MCF 10A (cell line): ENCODE measurements at places on chromosomes 3 and 15. TPM values are rescaled to one million over a fixed set of nuclear protein-coding genes. Genes with fewer than 3 reads are reported as not detected.

XCR1 gene
- not detected in 2 replicates for total RNA-seq

ZNF710 gene
- 27.3 and 32.2 TPM in 2 replicates for total RNA-seq

C2CD4A gene
- total RNA-seq: 0.16 TPM in 1 of 2 replicates, not detected in the other

CTXN2 gene
- total RNA-seq: not detected in 2 replicates

DENND4A gene
- total RNA-seq: 16.9 and 18.1 TPM in 2 replicates

SLCO3A1 gene
- total RNA-seq: 10.1 and 11.9 TPM in 2 replicates

THAP10 gene
- 4.0 and 5.7 TPM in 2 replicates for total RNA-seq

PAK6 gene
- total RNA-seq: 9.3 and 9.5 TPM in 2 replicates

SLC22A13 gene
- total RNA-seq: 1.7 and 1.9 TPM in 2 replicates

PIGB gene
- total RNA-seq: 16.2 and 22.2 TPM in 2 replicates

CHRD gene
- total RNA-seq: not detected in 2 replicates

BLM gene
- 2.8 and 5.2 TPM in 2 replicates for total RNA-seq

CELSR3 gene
- 17.6 and 21.5 TPM in 2 replicates for total RNA-seq

CLEC3B gene
- total RNA-seq: not detected in 2 replicates

CCDC39 gene
- not detected in 2 replicates for total RNA-seq

SLC27A2 gene
- 0.64 and 0.84 TPM in 2 replicates for total RNA-seq

TTC21A gene
- total RNA-seq: 2.1 and 5.4 TPM in 2 replicates

ZIC1 gene
- not detected in 2 replicates for total RNA-seq

TMIE gene
- 0.26 and 1.0 TPM in 2 replicates for total RNA-seq

GATM gene
- 0.54 and 1.6 TPM in 2 replicates for total RNA-seq

CD200R1L gene
- total RNA-seq: not detected in 2 replicates

DLL4 gene
- total RNA-seq: 0.10 TPM in 1 of 2 replicates, not detected in the other

B3GNT5 gene
- 80.1 and 104 TPM in 2 replicates for total RNA-seq

MAGEL2 gene
- not detected in 2 replicates for total RNA-seq

ALG1L2 gene
- not detected in 2 replicates for total RNA-seq

DNAH1 gene
- 3.0 and 7.6 TPM in 2 replicates for total RNA-seq

COLQ gene
- 0.44 and 1.4 TPM in 2 replicates for total RNA-seq

DHX30 gene
- 80.5 and 86.2 TPM in 2 replicates for total RNA-seq

GOLGA6A gene
- not detected in 2 replicates for total RNA-seq

LRRN1 gene
- total RNA-seq: 1.2 TPM in 2 replicates

EPHB1 gene
- not detected in 2 replicates for total RNA-seq

VPS39 gene
- 47.1 and 53.9 TPM in 2 replicates for total RNA-seq

GLDN gene
- total RNA-seq: not detected in 2 replicates

TIGIT gene
- total RNA-seq: not detected in 2 replicates

ANKRD34C gene
- not detected in 2 replicates for total RNA-seq

AGTR1 gene
- total RNA-seq: not detected in 2 replicates

ANKUB1 gene
- total RNA-seq: not detected in 2 replicates

TRIP4 gene
- total RNA-seq: 19.8 and 26.0 TPM in 2 replicates

POLQ gene
- 4.1 and 5.8 TPM in 2 replicates for total RNA-seq

CCDC191 gene
- total RNA-seq: 3.8 and 5.2 TPM in 2 replicates

CFAP44 gene
- total RNA-seq: 4.0 and 6.7 TPM in 2 replicates

RTP4 gene
- not detected in 2 replicates for total RNA-seq

C3orf80 gene
- 0.28 and 0.29 TPM in 2 replicates for total RNA-seq

KBTBD13 gene
- not detected in 2 replicates for total RNA-seq

FSTL1 gene
- total RNA-seq: 49.4 and 56.4 TPM in 2 replicates

SH3GL3 gene
- total RNA-seq: 0.19 TPM in 1 of 2 replicates, not detected in the other
